ENCODE measurements at places on chromosomes 3 and 15. TPM values are rescaled to one million over a fixed set of nuclear protein-coding genes. Genes with fewer than 3 reads are reported as not detected.

The GPR62 gene
- not detected for polyA plus RNA-seq

DNA sequence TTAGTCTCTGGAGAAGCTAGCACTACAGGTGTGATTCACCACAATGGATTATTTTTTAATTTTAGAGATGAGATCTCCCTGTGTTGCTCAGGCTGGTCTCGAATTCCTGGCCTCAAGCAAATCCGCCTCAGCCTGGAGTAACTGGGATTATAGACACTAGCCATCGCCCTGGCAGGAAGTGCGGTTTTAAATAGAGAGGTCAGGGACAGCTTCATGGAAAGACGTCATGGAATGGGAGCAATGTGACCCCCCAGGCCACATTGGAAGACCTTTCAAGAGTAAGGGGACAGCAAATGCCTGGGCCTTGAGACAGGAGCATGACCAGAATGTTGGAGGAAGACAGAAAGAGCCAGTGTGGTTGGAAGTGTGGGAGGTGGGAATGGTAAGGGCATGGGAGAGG, 2.2 kb upstream of the ISG20 start:
- no peak for DNase-seq

- DNase-seq: no peak
Measured at GRCh38 chr3:62125380-62125779, 248.0 kb downstream of the FEZF2 start.

- DNase-seq: peak; percentile 30
Measured at GRCh38 chr3:57434041-57434440, 110.1 kb downstream of the DNAH12 start.

- no peak for DNase-seq
Measured at GRCh38 chr3:50358355-50358910, 888 bp downstream of the TMEM115 start.

DNA sequence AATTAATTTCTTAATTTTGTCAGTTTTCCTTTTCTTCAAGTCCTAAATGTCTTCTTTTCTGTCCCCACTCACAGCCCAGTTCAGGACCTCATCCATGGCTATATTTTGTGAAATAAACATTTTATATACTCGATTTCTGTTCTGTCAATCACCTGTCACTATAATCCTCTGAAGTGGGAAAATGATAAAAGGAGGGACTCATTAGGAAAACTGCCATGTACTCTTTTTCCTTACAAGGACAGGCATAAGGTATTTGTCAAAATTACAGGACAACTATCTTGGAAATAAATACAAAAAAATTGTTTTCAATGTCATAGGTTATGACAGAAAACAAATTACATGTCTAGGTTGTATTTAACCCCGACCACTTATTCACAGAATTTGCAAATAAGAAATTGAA, 240.1 kb upstream of the CBLB start:
- DNase-seq: no peak

The ACOX2 gene
- 0.74 TPM for polyA plus RNA-seq

The C3orf80 gene
- polyA plus RNA-seq: not detected

GRCh38 chr3:126969586-126969985, 13.3 kb upstream of the PLXNA1 start:
- no peak for DNase-seq

The GOLGA6L7 gene
- polyA plus RNA-seq: not detected

The SEMA5B gene
- 0.11 TPM for polyA plus RNA-seq

GRCh38 chr3:27507515-27508266, 23.5 kb upstream of the SLC4A7 start:
- DNase-seq: peak; percentile 78

DNA sequence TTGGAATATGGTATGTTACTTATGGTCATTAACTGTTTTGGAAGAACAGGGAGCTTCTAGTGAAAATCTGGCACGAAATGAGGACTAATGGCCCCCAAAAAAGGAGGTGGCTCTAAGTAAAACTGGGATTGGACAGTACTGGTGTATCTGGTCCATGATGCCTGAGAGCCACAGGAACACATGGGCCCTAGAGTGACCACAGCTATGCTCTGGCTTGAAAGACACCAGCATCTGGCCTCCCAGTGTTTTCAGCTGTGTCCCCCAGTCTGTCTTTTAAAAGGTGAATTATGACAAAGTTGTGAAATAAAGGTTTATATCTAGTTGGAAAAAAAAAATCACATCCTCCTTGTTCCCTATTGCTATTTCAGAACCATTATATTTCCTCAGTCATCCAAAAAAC, 64.5 kb downstream of the GSK3B start:
- DNase-seq: no peak

DNA sequence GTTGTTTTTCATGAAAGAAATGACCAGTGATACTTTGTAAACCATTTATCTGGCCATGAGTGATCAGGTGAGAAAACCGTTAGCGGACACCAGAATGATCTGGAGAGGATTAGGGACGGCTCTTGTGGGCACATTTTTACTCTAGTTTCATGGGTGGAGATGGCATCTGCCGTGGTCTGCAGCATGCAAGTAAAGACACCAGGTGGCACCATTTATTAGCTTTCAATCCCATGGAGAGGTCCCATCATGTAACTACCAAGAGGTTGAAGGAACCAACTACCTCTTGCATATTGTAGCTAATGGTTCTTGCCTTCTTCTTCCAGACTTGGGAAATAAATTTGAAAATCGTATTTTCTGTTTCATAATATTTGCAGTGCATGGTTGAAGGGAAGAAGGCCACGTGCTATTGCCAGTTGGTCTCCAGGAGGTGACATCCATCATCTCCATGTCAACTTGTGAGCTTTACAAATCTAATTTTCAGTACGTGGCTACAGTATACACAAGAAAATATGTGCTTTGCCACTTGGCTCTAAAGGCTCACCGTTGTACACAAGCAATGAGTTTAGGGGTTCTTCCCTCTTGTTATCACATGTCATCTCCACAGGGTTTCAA, 1.5 kb upstream of the MAPKBP1 start:
- peak; percentile 68 for DNase-seq

The CDHR4 gene
- polyA plus RNA-seq: not detected

The ATP13A4 gene
- polyA plus RNA-seq: 0.02 TPM

- no peak for DNase-seq
Measured at GRCh38 chr15:40533763-40534364, 31.0 kb downstream of the CCDC32 start.

GRCh38 chr3:118559286-118559685, 475.4 kb downstream of the IGSF11 start:
- DNase-seq: peak; percentile 15

GRCh38 chr15:94272251-94272898, 41.0 kb downstream of the MCTP2 start:
- no peak for DNase-seq

DNA sequence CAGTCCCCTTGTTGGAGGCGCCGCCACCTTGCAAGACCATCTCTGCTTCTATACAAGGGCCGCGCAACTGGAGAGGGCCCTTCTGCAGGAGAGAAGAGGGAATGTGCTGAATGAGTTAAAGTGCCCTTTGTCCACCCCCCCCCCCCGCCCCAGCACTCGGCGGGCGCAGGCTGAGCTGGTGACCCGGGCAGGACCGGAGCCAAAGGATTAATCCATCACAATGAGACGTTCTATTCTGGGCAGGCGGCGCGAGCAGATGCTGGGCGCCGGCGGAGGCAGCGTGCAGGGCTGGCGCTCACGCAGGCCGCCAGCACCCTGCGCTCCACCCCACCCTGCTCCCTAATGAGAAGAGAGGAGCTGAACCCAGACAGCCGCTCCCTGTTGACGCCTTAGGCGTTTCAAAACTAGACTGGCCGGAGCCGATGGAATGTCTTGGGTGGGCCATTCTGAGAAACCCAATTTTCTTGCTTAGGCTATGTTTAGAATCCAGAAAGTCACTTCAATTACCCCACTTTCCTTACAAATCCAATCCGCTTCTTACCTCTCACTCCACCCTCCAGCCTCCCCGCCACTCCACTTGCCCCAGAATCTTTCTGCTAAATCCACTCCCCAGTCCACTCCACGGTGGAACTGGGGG, 32.9 kb downstream of the GJD2 start:
- DNase-seq: peak; percentile 42

DNA sequence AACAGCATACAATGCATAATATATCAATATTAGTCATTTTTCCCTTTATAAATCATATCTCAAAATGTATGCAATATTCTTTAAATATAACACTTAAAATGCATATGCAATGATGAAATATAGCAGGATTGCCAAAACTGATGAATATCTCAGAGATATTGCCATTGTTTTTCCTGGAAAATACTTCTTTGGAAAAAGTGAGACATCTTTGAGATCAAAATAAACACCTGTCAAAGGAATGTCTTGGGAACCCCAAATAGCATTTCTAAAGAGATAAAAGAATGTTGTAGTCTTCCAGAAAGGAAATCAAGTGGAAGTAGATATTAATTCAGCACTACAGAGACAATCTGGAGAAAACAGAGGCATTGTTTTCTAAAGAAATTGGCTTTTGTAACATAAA, 457.8 kb upstream of the UBE2E2 start:
- DNase-seq: no peak

The LNP1 gene
- 1.5 TPM for polyA plus RNA-seq

DNA sequence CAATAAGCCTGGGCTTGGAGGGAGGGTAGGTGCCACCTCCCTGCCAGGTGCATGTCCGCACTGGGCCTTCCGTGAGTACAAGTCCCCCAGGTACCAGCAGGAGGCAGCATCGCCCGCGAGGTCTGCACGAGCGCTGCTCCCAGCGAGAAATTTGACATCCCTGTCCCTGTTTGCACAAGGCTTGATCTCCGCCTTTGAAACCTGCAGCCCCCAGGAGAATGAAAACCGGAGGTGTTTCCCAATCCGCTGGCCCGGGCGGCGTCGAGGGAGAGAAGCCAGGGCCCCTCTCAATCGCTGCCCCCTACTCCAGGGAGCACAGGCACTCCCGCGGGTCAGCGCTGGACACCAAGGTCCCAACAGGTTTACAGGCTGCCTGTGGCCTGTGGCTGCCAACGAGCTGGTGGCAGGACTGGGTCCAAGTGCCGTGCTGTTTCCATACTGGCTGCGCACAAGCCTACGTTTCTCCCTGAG, 961 bp downstream of the HAPLN3 start:
- DNase-seq: peak; percentile 58

The HIGD2B gene
- polyA plus RNA-seq: not detected

DNA sequence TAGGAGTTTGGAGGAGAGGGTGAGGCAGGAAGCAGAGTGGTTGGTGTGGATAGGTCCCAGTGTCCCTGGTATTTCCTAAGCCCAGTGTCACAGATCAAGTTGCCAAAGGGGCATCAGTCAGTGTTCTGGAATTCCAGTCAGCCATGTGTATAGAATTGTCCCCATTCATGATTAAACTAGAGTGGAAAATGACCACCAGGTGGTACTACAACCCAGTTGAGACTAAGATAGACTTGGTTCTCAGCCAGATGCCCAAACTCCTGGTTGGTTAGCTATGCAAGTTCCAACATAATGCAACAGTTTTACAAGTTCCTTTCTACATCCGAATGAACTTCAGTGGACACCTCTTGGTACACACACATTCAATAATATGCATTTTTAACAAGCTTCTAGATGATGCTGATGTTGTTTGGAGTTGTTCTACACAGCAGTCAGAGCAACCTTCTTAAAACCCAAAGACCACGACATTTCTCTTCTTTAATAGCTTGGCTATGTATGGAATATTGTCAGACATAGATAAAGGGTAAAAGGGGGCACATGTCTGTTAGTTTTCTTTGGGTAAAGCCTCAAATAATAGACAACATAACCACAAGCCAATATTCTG, 8.4 kb upstream of the ATR start:
- peak; percentile 78 for DNase-seq

The NME9 gene
- not detected for polyA plus RNA-seq

GRCh38 chr15:42084465-42085235, 9.7 kb downstream of the PLA2G4D start:
- DNase-seq: peak; percentile 94

The FEZF2 gene
- not detected for polyA plus RNA-seq

The PCLAF gene
- 96.3 TPM for polyA plus RNA-seq

DNA sequence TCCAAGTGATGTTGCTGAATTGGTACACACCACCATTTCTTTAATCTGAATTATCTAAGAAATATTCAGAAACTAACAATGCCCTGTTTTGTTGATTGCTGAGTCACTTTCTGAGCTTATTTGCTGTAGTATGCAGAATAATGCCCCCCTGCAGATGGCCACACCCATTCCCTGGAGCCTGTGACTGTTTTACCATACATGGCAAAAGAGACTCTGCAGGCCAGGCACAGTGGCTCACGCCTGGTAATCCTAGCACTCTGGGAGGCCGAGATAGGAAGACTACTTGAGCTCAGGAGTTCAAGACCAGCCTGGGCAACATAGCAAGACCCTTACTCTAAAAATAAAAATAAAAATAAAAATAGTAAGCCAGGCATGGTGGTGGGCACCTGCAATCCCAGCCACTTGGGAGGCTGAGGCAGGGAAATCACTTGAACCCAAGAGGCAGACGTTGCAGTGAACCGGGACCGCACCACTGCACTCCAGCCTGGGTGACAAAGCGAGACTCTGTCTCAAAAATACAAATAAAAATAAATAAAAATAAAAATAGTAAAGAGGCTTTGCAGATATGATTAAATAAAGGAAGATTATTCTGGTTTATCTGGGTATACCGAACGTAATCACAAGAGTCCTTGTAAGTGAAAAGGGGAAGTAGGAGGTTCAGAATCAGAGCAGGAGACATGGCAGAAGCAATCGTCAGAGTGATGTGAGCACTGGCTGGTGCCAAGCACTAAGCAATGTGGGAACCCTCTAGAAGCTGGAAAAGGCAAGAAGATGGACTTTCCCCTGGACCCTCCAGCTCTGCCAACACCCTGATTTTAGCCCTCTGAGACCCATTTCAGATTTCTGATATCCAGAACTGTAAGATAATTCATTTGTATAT, 19.0 kb downstream of the PCYT1A start:
- peak; percentile 89 for DNase-seq

DNA sequence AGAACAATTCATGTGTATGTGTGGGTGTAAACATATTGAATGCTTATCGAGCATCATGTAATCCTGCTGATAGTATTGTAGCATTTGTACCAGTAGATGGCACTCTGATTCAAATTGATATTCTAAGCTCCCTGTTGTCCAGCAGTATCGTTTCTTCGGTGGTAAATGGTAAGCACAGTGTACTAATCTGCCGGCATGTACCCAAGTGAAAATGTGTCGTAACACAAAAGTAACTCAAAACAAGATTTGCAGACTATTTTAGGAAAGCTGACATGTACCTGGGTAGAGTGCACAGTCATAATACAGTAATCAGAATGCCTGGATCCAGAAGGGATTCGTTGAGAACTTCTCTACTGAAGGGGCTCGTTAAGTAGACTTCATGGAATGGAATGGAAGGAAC, 31.7 kb upstream of the MNS1 start:
- DNase-seq: peak; percentile 48

GRCh38 chr15:49876401-49877038, 242.5 kb downstream of the ATP8B4 start:
- DNase-seq: peak; percentile 38

DNA sequence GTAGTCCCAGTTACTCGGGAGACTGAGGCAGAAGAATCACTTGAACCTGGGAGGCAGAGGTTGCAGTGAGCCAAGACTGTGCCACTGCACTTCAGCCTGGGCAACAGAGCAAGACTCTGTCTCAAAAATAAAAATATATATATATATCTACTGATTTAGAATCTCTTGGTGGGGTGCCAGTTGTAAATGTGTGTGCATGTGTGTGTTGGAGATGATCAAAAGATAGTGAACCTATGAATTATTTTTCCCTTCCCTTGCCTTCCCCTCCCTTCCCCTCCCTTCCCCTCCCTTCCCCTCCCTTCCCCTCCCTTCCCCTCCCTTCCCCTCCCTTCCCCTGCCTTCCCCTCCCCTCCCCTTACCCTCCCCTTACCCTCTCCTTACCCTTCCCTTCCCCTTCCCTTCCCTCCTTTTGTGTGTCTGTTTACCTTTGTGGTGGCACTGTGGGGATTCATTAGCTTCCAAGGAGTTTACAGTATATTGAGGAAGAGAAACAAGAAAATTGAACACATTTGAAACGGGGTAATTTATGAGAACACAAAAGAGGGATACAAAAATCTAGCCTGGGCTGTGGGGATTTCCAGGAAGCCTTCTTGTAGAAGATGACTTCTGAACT, 281.5 kb upstream of the DPPA4 start:
- DNase-seq: no peak

The HRG gene
- polyA plus RNA-seq: 0.20 TPM

Data from mammary epithelial cell (primary cell).